Natural killer cell (primary cell): ENCODE measurements at places on chromosomes 6 and 20. TPM values are rescaled to one million over a fixed set of nuclear protein-coding genes. Genes with fewer than 3 reads are reported as not detected.

DNA sequence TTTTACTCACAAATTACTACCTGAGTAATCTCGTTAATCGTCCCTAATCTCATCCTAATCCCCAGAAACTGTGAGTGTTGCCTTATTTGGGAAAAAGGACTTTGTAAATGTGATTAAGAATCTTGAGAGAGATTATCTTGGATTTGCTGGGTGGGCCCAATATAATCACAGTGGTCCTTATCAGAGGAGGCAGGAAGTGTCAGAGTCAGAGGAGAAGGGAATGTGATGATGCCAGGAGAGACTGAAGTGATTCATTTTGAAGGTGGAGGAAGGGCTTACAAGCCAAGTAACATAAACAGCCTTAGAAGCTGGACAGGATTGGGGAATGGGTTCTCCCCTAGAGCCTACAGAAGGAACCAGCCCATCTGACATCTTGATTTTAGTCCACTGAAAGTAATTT, 16.7 kb downstream of the RPP21 start:
- DNase-seq = no peak

GRCh38 chr6:79158856-79159516, 75.5 kb downstream of the HMGN3 start:
- DNase-seq = no peak

- DNase-seq = no peak
Observed at GRCh38 chr20:48745330-48745729, 82.5 kb downstream of the PREX1 start.

GRCh38 chr6:35064757-35065440, 76.2 kb downstream of the TCP11 start:
- DNase-seq = no peak

GRCh38 chr20:4633379-4633778, 88.3 kb upstream of the PRND start:
- DNase-seq = no peak

- no peak for DNase-seq
Observed at GRCh38 chr20:9761476-9761875, 77.4 kb downstream of the PAK5 start.

DNA sequence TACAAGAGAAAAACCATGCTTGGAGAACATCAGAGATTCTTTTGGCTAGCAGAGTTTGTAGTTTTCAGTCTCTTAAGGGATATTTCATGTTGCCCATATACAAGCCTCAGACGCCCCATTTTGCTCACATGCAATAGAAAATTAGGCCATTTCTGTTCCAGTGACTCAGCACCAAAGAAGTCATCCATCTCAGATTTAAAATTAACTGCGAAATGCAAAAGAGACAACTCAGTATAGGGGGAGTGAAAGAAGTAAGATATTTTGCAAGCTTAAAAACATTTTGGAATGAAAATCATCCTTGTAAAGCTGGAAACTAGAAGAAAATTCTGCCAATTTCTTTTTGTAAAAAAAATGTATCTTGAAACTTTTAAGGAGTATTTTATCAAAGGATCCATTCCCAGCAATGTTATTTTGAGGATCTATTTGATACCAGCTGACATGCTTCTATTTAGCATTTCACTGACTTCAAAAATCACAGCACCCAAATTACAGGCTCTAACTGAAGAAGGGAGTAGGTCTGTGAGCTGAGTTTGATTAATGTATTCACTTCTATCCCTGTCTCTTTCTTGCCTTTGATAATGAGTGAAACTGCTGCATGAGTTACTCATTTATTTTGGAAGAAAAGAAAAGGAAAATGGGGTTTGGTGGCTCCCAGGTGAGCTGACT, 223.7 kb upstream of the SULF2 start:
- DNase-seq = no peak

DNA sequence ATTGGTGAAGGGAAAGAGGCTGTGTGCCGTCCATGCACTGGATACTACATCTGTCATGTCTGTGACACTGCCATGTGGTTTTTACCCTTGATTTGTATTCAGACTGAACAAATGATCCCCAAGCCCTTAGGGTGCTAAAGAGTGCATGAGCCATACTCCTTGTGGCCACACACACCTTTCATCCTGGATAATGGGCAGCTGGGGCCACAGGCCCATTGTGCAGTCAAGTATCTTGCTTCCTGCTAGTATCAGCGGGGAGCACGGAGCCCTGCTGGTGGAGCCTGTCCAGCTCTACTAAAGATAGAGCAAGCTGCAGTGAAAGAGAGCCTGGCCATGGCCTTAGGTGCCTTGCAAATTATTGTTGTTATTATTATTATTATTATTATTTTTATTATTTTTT, 75.1 kb downstream of the SLX4IP start:
- no peak for DNase-seq

The ZFP57 gene
- 12.8 TPM for total RNA-seq

The LHFPL5 gene
- not detected for total RNA-seq

The PSORS1C2 gene
- not detected for total RNA-seq

The IL17F gene
- total RNA-seq = not detected

The PACRG gene
- not detected for total RNA-seq

The HLA-DRA gene
- total RNA-seq = 49.9 TPM
